Muscle of leg (tissue), 16 donors: ENCODE measurements at places on chromosomes 12 and 14.

DNA sequence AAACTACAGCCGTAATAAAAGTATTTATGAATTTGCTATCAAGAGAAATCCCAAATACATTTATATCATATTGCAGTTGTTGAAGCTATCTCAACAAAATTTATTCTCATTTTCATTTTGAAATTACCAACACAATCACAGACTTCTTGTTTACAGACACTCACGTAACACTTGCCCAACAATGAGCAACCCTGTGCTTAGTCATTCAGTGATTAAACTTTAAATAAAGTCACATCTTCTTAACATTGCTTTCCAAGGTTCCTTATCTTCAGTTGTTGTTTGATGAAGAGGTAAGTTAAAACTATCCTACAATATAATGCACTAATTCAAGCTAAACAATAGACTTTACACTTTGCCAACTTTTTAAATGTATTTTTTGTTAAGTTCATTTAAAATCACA lies 601.8 kb downstream of the SLC16A7 start:
- DNase-seq, result no peak

DNA sequence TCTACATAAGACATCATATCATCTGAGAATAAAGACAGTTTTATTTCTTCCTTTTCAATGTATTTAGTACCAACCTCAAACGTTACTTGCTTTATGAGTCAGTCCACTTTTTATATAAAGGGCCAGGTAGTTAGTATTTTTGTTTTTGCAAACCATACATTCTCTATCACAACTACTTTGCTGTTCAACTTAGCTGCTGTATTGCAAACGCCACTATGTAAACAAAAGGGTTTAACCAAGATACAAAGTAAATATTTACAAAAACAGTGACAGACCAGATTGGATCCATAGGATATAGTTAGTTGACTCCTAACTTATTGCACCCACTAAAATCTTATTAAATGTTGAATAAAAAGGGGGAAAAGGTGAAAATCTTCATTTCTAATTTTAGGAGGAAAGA lies 87.7 kb upstream of the FOXG1 start:
- DNase-seq, result no peak

DNA sequence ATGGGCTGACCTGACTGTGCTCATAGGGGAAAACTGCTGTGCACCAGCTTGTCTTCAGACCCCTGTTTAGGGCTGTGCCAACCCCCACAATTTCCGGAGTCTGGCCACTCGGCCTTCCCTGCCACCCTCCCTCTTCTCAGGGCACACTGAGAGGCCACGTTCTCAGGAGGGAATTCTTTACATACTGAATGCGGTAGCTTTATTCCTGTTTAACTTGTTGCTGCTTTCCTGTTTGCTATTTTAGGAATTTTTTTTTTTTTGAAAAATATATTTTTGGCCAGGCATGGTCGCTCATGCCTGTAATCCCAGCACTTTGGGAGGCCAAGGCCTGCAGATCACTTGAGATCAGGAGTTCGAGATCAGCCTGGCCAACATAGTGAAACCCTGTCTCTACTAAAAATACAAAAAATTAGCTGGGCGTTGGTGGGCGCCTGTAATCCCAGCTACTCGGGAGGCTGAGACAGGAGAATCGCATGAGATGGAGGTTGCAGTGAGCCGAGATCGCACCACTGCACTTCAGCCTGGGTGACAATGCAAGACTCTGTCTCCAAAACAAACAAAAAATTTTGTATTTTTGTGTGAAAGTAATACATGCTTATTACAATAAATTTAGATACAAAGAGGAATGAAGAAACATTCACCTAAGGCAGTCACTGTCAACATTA lies 39.5 kb downstream of the TPCN1 start:
- DNase-seq, result no peak

DNA sequence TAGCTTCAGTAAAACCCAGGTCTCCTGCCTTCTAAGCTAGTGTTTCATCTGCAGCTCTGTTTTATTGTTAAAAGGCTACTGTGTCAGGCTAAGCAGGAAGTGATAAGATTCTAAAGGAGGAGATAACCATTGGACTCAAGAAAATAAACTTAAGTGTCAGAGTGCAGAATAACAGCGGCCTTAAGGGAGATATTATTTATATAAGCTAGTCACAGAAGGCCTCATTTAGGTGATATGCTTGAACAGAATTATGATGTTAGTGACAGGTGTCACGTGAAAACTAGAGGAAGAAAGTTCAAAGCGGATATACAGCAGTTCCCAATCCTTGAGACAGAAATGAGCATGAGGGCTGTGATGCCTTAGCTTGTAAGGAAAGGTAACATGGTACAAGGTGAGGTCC lies 373.4 kb downstream of the FOXG1 start:
- no peak for DNase-seq

- DNase-seq, result peak; percentile 51
Measured at GRCh38 chr12:103742349-103742932, 98.6 kb downstream of the NT5DC3 start.

DNA sequence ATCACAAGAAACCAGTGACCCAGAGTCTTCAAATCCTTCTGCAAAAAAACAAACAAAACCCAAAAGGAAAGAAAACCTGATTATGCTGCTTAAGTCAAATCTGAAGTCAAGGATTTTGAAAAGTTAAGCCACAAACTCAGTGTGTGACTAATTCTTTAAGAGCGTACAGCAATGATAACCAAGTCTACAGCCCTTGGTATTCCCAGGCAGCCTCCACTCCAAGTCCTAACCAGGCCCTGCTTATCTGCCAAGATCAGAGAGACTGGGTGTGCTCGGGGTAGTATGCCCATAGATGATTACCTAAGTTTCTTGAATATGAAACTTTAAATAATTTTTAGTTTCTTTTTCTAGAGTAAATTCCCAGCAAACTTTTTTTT lies 13.1 kb downstream of the PGAM5 start:
- DNase-seq, result no peak

GRCh38 chr14:96160913-96161310 lies 43.7 kb upstream of the BDKRB2 start:
- no peak for DNase-seq

- peak; percentile 36 for DNase-seq
Measured at GRCh38 chr12:66149702-66150398, 19.3 kb upstream of the LLPH start.

DNA sequence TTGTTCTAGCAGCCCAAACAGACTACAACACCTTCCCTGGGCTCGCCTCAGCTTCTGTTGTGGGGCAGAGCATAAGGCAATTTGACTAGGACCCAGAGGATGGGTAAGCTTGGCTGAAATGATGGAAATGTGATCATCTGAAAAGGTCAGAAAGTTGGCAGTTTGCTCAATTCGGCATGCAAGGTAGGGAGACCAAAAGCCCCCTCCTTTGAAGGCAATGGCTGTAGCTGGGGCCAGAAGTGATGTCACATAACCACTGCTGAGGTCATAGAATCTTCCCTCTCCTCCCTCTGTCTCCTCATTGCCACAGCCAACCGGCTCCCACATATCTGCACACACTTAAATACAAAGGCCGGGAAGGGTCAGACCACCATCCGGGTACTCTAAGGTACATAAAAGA lies at the start of gene TPPP2:
TSS of gene TPPP2 (plus strand) at position 301 of the 400 bp plus-strand sequence. CDS start 365 bp downstream, outside the sequence.
- no peak for DNase-seq

GRCh38 chr12:131074221-131075083 lies 120.7 kb downstream of the ADGRD1 start:
- peak; percentile 90 for DNase-seq

GRCh38 chr14:64826845-64827244 lies 52.9 kb downstream of the SPTB start:
- DNase-seq, result no peak
